ENCODE measurements at places on chromosomes 3 and 15.

DNA sequence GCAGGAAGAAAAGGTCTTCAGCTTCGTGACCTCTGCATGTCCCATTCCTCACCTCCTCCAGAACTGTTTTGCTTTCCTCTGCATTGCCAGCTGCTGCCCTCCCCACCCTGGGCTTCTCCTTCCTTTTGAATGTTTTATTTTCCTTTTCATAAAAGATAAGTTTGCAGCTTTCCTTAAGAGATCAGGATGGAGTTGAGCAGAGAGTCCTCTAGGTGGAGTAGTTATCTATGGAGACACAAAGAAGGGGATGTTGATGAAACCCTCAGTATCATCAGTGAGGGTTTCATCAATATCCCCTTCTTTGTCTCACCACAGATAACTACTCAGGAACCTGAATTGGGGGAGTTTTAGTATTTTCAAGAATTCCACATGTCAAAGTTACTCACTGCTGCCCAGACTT lies 19.0 kb upstream of the SLC25A36 start:
- H3K4me3 ChIP-seq = no peak overlapping the region
- peak; percentile 20 for DNase-seq
- no peaks in the 10 kb centered on the region for H3K36me3 ChIP-seq
- H3K27ac ChIP-seq = no peak overlapping the region

DNA sequence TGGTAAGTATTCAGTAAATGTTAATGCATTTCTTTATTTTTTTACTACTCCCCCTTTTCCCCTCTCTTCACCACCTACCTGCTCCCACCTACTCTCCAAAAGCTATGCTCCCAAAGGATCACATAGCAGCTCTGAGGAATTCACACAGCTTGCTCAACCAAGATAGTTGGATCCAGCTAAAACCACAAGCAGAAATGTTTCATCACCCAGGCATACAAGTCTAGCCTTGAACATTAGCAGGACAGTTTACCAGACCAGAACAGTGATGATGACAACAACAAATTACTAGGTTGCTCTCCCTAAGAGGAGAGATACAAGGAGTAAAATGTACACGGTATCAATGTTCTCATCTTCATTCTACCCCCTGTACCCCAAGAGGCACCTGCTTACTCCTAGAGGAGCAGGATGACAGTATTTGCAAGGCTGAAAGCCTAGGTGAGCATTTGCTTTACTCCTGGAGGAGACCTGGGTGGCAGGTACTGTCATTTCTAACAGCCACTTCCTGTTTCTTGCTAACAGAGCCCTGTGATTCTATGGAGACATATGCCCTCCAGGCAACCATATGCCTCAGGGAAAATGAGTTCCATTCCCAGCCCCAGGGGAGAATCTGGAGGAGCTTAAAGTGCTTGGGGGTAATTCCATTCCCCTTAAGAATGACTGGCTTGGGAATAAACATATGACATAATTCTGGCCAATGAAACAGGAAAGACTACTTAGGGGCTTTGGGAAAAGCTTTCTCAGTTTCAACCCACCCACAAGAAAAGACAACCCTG lies 237.5 kb downstream of the NTRK3 start:
- peaks cover 4% of the 10 kb centered on the region for H3K27me3 ChIP-seq
- DNase-seq = no peak
- H3K4me1 ChIP-seq = no peaks in the 10 kb centered on the region
- H3K27ac ChIP-seq = no peak overlapping the region

DNA sequence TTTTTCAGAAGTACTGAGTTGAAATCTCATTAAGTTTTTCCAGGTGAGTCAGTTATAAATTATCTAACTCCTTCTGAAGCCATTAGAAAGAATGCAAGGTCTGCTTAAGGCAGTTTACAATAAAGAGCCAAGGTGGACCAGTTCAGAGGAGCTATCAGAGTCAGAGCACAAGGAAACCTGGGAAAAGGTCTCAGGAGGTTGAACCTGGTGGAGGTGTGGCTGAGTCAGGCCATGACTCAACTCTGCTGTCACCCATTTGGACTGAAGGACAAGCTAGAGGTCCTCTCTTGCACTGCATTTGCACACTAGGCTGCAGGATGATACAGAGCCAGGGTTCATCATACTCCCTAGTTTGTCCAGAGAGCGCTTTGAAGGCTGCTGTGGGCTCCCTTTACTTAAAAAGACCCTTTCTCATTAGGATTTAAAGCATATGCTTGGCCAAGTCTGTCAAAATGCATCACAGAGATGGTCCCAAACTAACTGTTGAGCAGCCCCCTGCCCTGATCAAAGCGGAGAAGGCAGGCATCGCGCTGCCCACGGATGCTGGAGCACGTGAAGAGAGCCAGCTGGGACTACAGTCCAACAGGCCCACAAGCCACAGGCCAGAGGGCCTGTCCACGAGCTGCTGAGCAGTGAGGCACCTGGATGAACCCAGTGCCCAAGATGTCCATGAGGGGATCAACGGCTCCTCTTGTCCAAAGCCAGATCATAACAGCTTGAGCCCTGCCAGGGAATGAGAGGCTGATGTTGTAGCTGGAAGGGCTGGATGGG lies 26.0 kb upstream of the MRPS22 start:
- H3K4me1 ChIP-seq = peaks cover 56% of the 10 kb centered on the region
- no peak overlapping the region for H3K4me3 ChIP-seq
- no peaks in the 10 kb centered on the region for H3K36me3 ChIP-seq
- H3K27me3 ChIP-seq = no peaks in the 10 kb centered on the region
- peak; percentile 67 for DNase-seq
- H3K27ac ChIP-seq = no peak overlapping the region

- no peak for DNase-seq
- no peaks in the 10 kb centered on the region for H3K27me3 ChIP-seq
- H3K36me3 ChIP-seq = no peaks in the 10 kb centered on the region
- H3K27ac ChIP-seq = no peak overlapping the region
Measured at GRCh38 chr3:112230033-112230432, 64.0 kb downstream of the SLC9C1 start.

DNA sequence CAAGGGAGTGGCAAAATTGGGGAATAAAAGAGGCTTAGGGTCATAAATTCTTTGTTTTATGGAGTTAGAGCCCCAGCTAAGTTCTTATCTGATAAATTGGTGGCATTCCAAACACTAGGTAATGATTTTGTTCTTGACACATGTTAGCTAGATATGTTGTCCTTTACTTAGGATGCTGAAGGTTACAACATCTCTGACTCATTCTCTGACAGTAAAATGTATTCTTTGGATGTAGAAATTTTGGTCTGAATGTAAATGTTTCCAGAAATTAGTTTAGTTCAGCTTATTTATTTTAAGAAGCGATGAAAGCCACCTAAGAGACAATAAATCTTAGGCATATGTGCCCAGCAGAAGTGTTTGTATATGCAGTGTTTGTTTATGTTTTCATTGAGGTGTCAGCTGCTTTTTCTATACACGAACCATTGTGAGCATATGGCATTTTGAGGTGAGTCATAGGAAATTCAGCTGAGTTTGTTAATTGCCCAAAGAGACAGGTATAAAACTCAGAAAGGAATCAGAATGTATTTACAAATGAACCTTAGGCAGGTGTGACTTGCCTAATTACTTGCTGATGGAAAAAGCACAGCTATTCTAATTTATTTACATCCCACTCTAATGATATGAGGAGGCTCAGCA lies 247.7 kb downstream of the AGBL1 start:
- H3K4me3 ChIP-seq = no peak overlapping the region
- H3K36me3 ChIP-seq = no peaks in the 10 kb centered on the region
- no peaks in the 10 kb centered on the region for H3K27me3 ChIP-seq

Data from K562 (cell line).